ENCODE measurements at places on chromosomes 13 and 19.

DNA sequence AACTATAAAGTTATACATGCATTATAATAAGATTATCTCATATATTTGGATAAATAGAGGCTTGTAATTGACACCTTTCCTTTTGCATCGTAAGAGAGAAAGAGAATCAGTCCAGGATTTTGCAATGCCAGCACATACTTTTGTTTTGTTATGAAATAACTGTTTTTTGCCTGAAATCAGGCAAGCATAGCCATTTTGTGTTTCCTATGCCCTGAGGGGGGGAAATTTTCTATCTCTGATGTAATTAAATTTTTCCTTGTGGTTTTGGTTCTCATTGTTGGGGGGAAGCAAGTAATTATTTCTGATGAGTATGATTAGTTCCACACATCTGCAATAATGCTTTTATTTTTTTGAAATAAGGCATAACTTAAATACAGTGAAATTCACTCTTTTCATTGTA is 229.4 kb downstream of the NDFIP2 start:
- no peak for DNase-seq

DNA sequence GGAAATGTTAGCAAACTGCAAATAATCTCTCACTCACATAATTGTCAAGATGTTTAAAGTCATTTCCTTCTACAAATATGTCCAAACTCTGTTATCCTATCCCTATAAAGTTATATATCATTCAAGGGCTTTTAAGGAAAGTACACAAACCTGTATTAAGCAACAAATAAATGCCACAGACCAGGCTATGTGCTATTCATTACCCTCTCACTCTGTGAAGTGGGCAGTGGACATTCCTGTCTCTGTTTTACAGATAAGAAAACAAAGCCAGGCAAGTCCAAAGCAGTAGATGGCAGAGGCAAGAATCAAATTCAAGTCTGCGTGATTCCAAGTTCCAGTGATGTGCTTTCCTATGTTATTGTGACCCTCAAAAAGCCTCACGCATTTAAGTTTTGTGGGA is 140.6 kb downstream of the LHFPL6 start:
- DNase-seq: no peak

DNA sequence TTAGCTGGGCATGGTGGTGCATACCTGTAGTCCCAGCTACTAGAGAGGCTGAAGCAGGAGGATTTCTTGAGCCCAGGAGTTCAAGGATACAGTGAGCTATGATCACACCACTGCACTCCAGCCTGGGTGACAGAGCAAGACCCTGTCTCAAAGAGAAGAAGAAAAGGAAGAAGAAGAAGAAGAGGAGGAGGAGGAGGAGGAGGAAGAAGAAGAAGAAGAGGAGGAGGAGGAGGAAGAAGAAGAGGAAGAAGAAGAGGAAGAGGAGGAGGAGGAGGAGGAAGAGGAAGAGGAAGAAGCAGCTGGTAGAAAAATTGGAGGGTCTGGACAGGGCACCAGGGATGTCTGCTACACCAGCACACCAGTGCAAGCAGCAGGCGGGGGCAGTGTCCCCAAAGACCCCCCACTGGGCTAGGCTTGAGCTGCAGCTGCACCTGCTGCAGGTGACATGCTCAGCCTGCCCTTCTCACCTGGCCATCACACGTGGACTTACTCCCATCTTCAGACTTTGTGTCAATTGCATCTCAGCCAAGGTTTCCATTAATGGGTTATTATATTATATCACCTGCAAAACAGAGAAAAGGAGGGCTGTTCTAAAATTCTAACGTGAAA is 180.9 kb upstream of the ZNF507 start:
- no peak for DNase-seq

- DNase-seq: no peak
These were observed 93.1 kb downstream of the SPACA7 start for GRCh38 chr13:112469071-112469745.

GRCh38 chr13:30088312-30088855 is 219.0 kb downstream of the KATNAL1 start:
- no peak for DNase-seq

GRCh38 chr13:50291611-50292010 is 276.4 kb downstream of the KCNRG start:
- DNase-seq: no peak

DNA sequence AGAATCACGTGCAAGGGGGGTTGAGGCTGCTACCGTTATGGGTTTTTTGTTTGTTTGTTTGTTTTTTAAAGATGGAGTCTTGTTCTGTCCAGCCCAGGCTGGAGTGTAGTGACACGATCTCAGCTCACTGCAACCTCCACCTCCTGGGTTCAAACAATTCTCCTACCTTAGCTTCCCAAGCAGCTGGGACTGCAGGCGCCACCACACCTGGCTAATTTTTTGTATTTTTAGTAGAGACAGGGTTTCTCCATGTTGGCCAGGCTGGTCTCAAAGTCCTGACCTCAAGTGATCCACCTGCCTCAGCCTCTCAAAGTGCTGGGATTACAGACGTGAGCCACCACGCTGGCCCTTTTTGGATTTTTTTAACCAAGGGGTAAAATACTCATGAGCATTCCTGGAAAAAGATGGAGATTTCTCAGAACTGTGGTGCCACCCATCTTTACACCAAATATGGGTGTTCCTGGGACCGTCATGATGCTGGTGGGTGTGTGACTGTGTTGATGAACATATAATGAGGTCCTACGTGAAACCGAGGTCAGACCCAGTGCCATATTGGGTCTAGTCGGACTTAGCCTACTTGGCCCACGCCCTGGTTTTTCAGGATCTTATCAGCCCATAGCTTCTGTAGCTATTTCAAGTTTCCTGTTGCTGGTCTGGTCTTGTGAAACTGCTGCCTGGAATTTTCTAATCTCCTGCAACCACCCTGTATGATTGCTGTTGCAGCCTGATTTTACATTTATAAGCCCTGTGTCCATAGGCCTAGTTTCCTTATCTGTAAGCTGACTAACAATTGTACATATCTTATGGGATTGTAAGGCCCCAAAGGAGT is 6.2 kb downstream of the PPP1R15A start:
- DNase-seq: no peak

- no peak for DNase-seq
These were observed 18.3 kb downstream of the VWA8 start for GRCh38 chr13:41942462-41943094.

- no peak for DNase-seq
These were observed 123.7 kb upstream of the MRI1 start for GRCh38 chr19:13640611-13641010.

DNA sequence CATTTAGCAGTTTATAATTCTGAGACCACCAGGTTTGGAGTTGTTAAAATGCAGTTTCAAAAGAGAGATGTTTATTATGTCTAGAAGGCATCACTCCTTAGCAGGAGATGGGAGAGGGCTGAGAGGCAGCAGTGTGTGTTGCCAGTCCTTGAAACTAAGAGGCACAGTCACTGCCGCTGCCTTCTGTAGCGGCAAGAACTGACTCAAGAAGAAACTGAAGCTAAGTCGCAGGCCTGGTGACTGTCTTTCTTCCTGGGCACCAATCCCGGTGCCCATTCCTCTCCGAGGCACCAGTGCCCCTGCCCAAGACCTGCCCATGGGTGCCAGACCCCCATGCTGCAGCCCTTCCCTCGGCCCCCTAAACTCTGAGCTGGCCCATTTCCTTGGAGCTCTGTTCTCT is 20.1 kb downstream of the N4BP2L1 start:
- no peak for DNase-seq

DNA sequence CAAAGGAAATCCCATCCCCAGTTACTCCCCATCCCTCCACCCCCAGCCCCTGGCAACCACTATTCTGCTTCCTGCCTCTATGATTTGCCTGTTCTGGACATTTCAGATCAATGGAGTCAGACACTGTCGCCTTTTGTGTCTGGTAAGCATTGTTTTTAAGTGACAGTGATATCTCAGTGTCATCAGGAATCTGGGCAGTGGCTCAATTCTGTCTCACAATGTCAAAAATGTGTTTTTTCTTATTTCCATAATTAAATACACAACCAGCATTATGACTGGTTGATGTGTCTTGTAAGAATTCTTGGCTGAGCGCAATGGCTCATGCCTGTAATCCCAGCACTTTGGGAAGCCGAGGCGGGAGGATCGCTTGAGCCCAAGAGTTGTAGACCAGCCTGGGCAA is 20.2 kb upstream of the PGLS start:
- DNase-seq: no peak

DNA sequence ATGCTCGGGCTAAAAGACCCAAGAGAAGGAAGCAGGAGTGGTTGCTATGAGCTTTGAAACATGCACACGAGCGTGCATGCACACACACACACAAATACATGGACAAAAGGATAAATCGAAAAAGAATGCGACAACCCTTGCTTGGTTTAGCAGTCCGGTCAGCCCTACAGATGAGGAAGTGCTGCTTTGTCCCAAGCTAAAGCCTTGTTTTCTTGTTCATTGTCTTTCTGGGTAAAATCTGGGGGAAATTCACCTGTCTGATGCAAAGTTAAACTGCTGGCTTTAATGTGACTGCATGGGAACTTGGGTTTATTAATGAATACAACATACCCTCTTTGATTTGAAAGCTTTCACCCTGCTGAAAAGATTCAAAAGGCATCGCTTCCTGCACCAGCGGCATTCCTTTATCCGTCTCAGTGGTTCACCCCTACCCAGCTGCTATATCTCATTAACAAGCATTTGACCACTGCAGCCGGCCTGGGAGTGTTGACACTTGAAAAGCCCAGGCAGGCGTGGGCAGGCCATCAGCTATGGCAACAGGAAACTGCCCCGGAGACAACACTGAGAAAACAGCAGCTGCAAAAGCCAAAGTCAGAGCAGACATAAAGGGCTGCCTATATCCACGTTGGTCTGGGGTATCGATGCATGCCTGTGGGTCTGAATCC is 301.7 kb downstream of the NDFIP2 start:
- DNase-seq: no peak

GRCh38 chr19:306151-306900 is 15.1 kb upstream of the PLPP2 start:
- no peak for DNase-seq

GRCh38 chr13:92259523-92259922 is 861.1 kb downstream of the GPC5 start:
- no peak for DNase-seq

GRCh38 chr13:23159205-23159759 is 21.5 kb upstream of the SGCG start:
- DNase-seq: no peak

GRCh38 chr13:54004026-54004699 is 975.5 kb downstream of the OLFM4 start:
- no peak for DNase-seq

DNA sequence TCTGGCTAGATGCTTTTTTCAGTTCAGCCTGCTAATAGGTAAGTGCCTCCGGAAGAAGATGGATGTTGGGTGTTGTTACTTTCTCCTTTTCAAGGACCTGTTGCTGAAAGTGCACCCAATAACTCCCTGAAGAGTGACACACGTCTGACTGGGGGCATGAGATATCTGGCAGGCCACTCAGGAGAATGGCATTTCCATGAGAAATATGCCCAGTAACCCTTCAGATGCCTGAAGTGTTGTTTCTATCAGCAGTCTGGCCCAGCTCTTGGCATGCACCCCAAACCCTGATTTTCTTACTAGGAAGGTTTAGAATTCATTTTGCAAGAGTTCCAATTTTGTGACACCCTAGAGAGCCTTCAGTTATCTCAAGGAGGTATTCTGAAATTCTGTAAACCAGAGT is 71.5 kb downstream of the ARHGAP35 start:
- no peak for DNase-seq

DNA sequence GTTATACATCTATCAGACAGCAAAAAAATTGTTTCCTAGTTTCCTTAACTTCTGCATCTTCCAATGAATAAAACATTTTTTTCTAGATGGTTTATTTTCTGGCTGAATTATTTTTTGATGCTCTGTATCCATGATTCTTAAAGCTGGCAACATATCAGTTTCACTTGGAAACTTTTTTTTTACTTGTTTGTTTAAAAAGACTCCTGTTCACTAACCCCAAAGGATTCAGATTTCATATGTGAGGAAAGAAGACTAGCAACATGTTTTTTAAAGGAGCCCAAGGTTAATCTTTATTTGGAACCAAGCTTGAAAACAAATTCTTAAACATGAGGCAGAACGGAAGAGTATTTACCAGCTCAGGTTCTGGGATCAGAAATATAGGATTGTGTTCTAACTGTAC is 632.3 kb downstream of the SLITRK6 start:
- no peak for DNase-seq

DNA sequence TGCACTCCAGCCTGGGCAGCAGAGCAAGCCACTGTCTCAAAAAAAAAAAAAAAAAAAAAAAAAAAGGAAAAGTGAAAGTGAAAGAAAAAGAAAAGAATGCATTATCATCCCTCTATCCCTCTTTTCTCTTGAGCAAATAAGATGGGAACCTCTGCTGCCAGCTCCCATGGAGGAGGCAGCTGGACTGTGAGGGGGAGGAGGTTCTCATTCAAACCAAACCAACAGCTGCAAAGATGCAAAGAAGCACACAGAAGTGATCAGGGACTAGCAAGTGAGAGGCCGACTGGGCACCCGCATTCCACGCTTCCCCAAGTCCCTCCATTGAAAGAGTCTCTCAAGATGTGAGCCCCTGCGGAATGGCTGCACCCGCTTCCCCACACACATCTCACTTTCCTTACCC is 63.5 kb downstream of the TSHZ3 start:
- DNase-seq: no peak

GRCh38 chr13:59677966-59678814 is 485.5 kb downstream of the DIAPH3 start:
- DNase-seq: no peak

DNA sequence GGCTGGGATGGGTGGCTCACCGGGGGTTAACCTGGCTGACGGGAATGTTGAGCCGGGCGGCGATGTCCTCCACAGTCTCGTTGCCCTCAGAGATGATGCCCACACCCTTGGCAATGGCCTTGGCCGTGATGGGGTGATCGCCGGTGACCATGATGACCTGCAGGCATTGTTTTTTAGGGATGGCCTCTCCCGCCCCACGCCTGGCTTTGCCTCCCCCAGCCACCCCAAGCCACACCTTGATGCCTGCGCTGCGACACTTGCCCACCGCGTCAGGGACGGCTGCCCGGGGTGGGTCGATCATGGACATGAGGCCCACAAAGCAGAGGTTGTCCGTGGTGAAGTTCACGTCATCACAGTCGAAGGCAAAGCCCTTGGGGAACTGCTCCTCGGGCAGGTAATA is 16.1 kb downstream of the ATP1A3 start:
- no peak for DNase-seq

- DNase-seq: no peak
These were observed 76.6 kb upstream of the PCDH9 start for GRCh38 chr13:67306742-67307141.

GRCh38 chr19:46288896-46289588 is 7.8 kb upstream of the HIF3A start:
- no peak for DNase-seq
